AML-193 (cell line): ENCODE measurements at places on chromosomes 12 and 14.
A peak's percentile ranks its signal among the peaks of the same experiment; 100 is the strongest.

DNA sequence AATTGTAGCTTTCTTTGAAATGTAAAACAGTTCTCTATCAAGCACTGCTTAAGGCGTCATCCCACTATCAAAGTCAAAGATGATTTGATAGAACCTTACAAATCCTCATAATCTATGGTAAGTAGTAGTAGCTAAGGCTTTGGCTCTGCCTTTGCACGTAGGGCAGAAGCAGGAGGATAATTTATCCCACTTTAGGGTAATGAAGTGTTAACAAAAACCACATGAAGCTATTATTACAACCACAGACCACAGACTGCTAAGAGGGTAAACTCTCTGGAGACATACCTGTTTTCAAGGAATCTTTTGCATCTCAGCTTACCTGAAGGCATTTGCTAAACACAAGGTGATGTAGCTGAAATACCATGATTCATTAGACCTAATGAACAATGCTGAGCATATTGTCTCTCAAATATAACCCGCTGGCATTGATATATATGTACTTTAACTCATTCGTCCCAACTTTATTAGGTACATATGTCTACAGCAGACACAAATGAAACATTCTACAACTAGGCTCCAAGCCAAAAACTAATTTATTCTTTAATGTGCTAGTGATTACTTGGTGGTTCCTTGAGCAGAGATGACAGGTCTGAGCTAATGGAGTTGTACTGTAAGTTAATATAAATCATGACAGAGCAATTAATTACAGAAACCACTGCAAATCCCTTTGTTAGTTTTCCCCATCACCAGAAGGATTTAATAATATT is 368.8 kb downstream of the ETNK1 start:
- DNase-seq: no peak

DNA sequence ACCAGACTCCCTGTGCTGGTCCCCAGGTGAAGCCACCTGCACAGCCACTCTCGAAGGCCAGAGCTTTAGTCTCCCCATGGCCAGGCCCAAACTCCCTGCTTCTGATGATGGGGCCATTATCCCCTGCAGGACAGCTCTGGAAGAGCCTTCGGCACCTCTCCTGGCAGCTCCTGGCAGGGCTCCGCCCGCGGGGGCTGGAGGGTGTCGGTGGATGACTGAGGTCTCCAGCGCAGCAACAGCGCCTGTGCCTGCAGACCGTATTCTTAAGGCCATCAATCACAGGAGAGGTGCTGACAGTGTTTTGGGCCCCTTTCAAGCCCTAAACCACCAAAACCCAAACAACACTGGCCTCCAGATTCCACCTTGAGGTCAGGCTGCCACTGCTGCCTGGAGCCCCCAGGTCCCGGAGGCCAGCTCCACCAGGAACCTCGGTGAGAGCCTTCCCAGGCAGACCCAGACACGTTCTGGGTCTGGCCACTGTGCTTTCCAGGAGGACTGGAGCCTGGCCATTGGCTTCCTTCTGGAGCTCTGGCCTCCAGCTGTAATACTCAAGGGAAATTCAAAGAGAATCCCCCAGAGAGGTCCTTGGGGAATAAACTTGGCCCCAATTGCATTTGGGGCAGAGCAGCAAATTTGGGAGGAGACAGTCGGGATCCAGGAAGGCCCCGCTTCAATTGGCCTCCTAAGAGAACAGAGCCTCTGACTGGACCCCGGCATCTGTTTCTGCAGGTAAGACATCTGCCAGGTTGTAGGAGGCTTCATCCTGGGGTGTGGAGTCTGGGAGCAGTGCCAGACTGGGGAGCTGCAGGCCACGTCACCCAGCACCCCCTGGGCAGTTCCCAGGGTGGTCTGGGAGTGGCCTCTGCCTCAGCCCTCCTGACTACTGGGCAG is 210.6 kb upstream of the RTL1 start:
- DNase-seq: no peak

GRCh38 chr12:89960011-89960507 is 251.4 kb upstream of the ATP2B1 start:
- DNase-seq: no peak

DNA sequence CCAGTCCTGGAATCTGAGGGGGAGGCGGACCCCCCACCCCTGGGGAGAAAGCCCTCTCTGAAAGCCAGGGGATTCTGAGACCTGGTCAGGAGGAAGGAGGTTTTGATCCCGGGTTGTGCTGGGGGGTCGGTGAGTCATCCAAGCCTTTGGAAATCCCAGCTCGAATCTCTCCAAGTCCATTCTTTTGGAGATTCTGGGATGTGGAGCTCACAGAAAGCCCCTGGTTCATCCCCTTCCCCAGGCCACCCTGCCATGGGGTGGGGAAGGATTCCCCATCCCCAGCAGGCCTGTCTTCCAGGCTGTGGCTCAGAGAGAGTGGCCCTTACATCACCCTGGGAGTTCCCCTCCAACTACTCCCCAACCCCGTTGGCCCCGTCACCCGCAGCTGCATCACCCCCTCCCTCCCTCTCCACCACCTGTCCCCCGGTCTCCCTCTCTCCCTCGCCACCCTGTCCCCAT is 14.3 kb downstream of the EXOC3L4 start:
- peak; percentile 27 for DNase-seq

DNA sequence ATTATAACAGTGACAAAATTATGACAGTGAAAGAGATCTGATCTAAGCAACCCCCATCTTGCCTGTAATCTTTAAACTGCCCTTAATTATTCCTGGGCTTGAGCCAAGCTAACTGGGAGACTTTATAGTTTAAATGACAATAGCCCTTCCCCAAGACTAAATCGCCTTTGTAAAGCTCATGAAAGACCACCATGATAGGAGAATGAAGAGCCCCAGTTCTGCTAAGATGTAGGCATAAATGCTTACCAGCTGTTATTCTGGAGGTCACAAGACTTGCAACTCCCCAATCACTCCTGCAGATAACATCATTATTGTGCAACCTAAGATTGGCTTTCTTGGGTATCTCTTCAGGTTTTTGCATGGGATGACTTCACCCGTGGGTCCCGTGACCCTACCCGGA is 599.7 kb downstream of the KCNH5 start:
- no peak for DNase-seq

- peak; percentile 82 for DNase-seq
Observed at GRCh38 chr12:49060237-49061156, at the start of gene KMT2D. KMT2D (minus strand) TSS chr12:49060794; CDS start chr12:49055324, 5,470 bp downstream.

DNA sequence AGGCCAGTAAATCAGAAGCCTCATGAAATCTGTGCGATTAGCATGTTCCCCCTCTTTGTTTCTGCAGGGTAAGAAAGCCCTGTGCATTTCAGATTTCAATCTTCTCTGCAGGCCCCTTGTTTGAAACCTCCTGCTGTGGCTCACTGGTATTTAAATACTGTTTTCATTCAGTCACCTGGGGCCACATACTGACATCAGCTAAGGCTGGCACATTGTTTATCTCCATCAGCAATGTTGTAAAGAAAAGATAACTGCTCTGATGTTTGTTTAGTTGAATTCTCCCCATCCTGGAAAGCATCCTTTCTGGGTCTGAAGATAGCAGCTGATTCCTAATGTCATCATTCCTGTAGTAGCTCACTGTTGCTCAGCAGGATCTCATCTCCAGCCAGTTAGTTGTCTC is 554.9 kb downstream of the NRXN3 start:
- DNase-seq: no peak

GRCh38 chr12:125050868-125051267 is 14.4 kb upstream of the AACS start:
- no peak for DNase-seq

- DNase-seq: no peak
Observed at GRCh38 chr14:81305743-81306142, 85.0 kb upstream of the GTF2A1 start.

- DNase-seq: no peak
Observed at GRCh38 chr14:25048170-25049016, 1.6 kb downstream of the STXBP6 start.

GRCh38 chr14:24965934-24966578 is 83.9 kb downstream of the STXBP6 start:
- DNase-seq: no peak

GRCh38 chr12:11568155-11568761 is 81.2 kb upstream of the ETV6 start:
- DNase-seq: no peak

DNA sequence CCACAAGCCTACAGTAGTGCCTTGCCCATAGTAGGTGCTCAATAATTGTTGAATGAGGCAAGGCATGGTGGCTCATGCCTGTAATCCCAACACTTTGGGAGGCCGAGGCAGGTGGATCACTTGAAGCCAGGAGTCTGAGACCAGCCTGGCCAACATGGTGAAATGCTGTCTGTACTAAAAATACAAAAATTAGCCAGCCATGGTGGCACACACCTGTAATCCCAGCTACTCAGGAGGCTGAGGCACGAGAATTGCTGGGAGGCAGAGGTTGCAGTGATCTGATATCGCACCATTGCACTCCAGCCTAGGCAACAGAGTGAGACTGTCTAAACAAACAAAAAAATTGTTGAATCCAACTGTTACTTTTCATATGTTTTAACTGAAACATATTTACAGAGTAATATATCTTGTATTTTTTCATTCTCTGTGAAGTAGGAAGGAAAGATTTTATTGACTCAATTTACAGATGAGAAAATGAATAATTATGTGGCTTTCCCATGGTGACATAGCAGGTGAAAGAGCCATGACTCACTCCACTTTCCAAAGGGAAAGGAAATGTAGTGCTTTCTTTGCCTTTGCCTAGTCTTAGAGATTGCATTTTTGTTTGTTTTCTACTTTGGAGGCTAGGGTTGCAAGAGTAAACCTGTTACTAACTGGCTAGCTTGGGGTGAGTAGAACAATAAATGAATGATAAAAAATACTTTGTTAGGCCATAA is 95.4 kb upstream of the SLC38A4 start:
- DNase-seq: no peak

- DNase-seq: no peak
Observed at GRCh38 chr14:103045371-103045869, 11.9 kb downstream of the CDC42BPB start.

GRCh38 chr12:12724421-12725085 is 7.4 kb downstream of the CDKN1B start:
- no peak for DNase-seq

DNA sequence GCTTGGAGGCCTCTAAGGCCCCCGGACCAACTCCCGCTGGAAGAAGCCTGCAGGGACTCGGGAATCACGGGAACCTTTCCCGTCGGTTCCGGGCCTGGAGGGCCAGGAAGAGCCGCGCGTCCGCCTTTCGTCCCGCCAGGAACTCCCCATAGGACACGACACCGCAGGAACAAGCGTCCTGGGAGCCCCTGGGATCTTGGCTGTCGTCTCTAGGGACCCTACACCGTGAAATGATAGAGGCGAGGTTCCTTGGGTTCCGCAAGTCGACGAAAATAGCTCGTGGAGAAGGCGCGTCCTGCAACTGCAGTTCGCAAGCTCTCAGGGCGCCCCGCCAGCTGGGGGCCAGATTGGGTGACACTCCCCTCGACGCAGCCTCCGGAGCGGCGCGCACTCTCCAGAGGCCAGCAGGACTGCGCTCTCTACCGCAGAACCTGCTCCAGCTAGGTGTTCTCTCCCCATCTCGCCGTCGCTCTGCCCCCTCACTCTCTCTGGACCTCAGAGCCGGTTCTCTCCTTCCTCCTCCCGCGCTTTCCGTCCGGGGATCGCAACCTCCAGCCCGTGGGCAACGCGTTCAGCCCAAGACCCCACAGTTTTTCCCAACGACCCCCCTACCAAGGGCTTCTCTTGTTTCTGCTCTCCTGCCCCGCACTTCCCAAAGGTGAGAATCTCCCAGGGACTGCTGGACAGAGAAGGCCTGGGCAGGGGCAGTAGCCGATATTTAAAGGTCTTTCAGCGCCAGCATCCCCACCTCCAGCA is 776 bp downstream of the BMP4 start:
- no peak for DNase-seq

DNA sequence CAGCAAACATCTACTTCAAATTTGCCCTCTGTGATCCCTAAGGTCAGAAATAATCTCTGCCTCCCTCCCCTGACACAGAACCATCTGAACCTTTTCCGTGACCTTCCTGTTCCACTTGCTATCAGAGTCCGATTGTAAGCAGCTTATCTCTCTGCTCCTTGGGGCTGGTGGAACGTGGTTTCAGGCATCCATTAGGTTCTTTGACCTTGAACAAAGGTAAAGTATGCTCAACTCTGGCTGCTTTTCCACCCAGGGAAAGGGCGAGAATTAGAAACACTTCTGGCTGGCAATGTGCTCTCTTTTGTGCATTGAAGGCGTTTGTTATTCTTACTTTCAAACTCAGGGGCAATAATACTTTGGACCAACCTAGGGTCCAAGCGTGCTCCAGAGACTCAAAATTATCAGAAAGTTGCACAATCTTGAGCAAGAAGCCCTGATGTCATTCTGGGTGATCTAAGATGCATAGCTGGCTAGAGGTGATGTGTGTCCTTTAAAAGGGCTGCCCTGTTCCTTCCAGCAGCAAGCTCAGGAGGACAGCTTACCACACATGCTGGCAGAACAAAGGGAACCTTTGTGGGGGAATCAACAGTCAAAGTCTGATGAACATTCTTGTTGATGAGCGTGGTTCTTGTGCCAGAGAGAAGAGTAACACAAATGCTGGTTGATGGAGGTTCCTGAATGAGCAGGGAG is 29.8 kb downstream of the ADGRD1 start:
- DNase-seq: no peak

DNA sequence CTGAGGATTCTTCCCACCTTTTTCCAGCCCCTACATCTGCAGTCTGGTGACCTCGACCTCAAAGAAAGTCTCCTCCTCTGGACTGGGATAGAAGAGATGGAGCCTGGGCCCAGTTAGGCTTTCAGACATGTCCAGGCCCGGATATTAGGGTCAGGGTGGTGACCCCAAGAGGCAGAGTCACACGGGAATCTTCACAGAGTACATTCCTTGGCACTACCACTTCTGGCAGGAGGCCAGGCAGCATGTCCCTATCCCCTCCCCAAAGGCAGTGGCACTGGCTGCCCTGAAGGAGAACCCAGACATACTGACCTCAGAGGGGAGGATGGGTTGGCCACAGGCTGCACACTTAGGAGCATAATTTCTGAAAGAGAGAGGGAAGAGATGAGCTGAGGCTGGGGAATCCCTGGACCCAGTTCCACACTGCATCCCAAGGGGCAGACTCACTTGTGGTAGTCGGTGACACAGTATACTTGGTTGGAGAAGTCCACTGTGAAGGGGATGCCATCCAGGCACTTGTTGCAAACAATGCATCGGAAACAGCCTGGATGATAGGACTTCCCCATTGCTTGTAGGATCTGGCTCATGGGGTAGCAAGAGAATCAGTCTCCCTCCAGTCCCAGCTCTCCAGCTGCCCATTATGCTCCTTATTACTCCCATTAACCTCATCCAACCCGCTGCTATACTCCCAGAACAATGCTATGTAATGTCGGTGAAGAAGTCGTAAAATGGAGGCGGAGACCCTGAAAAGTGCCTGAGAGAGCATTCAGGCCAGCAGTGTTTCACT is 7.6 kb downstream of the AJUBA start:
- no peak for DNase-seq
